ENCODE measurements at places on chromosomes 4 and X.

- no peak for DNase-seq
Measured at GRCh38 chr4:118124997-118125396, 90.7 kb downstream of the NDST3 start.

DNA sequence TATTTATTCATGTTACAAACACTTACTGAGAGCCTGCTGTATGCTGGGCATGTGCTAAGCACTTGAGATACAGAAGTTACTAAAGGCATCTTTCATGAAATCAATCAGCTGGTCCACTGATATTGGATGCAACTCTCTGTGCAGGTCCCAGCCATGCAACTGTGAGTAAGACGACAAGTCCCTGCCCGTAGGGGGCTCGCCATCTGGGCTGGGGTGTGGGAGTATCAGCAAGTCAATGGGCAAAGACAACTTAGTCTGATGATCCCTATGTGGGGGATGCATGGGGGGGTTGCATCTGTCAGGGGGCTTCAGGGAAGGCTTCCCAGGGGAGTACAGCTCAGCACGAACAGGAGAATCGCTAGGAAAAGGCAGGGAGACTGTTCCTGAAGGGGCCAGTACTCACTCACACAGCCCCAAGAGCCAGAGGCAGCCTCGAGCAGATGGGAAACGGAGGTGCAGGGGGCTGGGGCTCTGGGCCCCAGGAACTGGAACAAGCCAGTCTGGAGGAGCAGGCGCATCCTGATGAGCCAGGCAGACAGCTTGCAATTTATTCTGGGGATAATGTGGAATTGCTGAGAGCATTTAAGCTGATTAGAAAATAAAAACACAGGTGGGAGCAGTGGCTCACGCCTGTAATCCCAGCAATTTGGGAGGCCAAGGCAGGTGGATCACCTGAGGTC is 40.2 kb downstream of the CRMP1 start:
- no peak for DNase-seq

- DNase-seq: no peak
Measured at GRCh38 chr4:56762484-56763250, 58.8 kb downstream of the SPINK2 start.

GRCh38 chrX:71556036-71556435 is 22.2 kb upstream of the GCNA start:
- DNase-seq: no peak

- DNase-seq: peak; percentile 77
Measured at GRCh38 chr4:2042204-2042946, 16.8 kb upstream of the NAT8L start.

DNA sequence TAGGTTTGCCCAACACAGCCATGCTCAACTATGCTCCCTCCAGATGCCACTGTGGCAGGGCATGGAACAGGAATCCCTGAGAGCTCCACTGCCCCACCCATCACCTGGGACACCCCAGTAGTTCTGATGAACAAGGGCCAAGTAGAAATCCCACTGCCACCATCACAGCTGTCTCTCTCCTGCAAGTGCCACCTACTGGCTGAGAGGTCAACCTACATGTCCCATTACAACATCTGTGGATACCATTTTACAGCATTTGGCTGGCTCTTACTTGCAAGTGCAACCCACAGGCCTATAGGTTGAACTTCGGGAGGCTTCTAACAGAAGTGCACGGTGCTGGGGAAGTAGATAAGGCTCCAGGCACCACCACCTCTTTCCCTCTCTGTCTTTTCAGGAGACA is 142.5 kb downstream of the CXXC4 start:
- no peak for DNase-seq

GRCh38 chr4:16496501-16496900 is 270.2 kb upstream of the TAPT1 start:
- peak; percentile 54 for DNase-seq

GRCh38 chrX:1397441-1398270 is 5.7 kb upstream of the SLC25A6 start:
- no peak for DNase-seq

- DNase-seq: no peak
Measured at GRCh38 chrX:1912193-1912592, 297.3 kb downstream of the ASMT start.

DNA sequence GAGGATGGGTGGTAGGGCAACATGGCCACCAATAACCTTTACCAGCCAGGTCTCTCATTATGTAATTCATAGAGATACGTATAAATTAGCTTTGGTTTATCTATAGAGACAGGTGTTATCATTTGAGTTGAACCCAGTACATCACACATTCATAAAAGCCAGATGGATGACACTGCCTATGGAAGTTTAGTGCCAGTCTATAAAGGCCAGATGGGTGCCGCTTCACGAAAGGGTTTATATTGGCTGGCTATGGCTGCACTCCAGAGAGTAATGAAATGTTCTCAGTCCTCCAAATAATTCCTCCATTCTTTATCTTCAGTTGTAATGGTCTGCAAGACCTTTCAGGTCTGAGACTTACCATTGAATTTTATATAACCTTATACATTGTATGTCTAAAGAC is 331.9 kb upstream of the NR3C2 start:
- DNase-seq: no peak

DNA sequence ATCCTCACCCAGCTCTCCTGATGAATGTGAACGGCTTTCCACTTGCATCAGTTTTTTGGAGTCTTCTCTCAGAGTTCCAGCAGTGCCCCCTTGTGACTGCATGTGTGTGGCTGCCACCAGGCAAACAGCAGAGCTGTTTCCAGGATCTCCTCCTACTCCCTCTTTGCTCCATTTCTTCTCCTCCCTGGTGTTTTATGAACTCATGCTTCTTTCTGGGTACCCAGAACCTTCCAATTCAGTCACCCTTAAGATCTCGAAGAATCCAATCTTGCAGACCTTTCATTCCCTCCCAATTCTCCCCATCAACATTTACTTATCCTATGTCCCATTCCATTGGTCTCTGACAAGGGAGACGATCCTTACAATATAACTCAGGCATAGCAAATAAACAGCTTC is 6.8 kb upstream of the TCEANC start:
- peak; percentile 45 for DNase-seq

- no peak for DNase-seq
Measured at GRCh38 chr4:127448986-127449385, 183.8 kb upstream of the INTU start.

- DNase-seq: no peak
Measured at GRCh38 chr4:120824946-120825345, 97.6 kb downstream of the PRDM5 start.

- peak; percentile 16 for DNase-seq
Measured at GRCh38 chr4:17578482-17578891, 1.5 kb downstream of the LAP3 start.

- peak; percentile 49 for DNase-seq
Measured at GRCh38 chr4:41363384-41363981, 106.8 kb downstream of the UCHL1 start.

DNA sequence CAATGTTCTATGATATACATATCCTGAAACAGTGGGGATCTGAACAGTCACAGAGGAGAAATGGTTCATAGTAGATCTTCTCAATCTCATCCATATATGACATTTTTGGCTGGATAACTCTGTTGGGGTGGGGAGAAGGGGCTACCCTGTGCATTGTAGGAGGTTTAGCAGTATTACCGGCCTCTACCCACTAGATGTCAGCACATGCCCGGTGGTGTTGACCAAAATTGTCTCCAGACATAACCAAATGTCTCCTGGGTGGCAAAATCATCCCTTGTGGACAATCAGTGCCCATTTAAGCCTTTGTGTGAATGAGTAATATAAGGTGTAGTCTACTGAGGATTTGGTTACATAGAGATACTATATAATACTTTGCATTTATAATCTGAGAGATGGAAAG is 89.9 kb downstream of the PLS3 start:
- peak; percentile 29 for DNase-seq

- no peak for DNase-seq
Measured at GRCh38 chr4:173345648-173346047, 11.5 kb upstream of the HMGB2 start.

DNA sequence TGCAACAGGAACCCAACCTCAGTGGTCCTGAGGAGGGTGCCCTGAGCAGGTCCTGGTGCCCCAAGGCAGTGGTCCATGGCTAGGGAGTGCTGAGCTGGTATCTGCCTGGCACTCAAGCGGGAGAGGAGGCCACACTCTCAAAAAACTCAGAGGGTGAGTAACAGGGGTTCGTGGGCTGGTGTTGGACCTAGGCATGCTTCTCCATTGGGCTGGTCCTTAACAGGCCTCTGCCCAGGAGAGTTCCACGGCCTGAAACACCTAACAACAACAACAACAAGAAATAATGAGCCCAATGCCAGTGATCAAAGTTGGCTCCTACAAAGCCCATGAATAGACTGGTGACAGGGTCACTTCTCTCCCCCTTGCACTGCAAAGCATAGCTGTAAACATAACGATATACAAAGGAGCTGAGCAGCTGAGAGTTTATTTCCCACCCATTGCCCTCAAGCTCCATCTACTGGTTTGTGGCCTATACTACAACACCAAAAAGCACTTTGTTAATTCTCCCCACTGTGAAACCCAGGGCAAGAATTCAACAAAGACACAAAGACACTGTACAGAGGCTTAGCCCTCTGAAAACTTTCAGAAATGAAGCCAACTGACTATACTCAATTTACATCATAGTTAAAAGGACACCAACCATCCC is 736.1 kb upstream of the ADGRL3 start:
- no peak for DNase-seq

- no peak for DNase-seq
Measured at GRCh38 chr4:98359646-98360045, 98.5 kb downstream of the RAP1GDS1 start.

DNA sequence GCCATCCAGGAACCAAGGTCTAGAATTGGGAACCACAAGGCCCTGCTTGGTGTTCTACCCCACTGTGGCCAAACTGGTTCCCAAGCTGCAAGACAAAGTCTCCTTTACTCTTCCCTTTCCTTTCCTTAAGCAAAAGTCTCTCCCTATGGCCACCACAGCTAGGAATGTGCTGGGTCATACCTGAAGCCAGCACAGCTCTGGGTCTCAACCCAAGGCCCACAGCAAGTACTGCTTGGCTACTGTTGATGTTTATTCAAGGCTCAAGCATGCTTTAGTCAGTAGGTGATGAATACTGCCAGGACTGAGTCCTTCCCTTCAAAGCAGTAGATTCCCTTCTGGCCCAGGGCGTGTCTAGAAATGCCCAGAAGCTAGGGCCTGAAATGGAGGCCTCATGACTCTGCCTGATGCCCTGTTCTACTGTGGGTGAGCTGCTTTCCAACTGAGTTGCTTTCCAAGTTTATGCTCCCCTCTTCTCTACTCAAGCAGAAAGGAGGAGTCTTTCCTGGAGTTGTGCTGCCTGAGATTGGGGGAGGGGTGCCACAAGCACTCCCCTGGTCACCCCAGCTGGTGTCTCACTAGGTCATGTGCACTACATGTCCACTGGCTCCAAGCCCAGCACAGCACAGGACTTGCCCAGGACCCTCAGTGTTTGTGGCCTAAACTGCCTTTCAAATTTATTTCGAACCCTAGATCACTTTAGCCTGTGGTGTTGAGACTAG is 44.9 kb downstream of the STAP1 start:
- DNase-seq: no peak

DNA sequence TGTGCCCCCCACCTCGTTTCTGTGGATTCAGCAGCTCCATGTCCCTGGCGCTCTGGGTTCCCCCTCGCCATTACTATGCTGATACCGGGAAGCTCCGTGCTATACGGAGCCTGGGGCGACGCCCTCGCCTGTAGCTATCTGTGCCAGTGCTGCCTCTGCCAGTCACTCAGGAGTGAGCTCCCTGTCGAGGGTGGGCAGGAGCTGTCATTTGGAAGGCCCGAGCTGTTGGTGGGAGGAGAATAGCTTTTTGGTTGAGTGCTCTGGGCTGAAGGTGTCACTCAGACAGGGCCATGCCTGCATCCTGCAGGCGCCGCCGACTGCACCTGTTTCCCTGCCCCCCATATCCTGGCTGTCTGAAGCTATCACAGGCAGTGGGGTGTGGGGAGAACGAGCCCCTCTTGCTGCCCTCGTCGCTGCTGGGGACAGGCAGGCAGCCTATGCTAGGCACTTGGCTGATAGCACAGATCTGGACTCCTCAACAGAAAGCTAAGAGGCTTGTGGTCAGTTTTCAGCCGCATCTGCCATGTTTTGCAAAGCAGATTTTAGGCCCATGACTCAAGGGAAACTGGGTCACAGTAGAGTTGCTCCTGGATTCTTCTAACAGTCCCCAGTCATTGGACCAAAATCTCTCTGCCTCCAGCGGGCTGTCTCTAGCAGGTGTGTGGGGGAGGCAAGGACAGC is 31.8 kb downstream of the CPLX1 start:
- DNase-seq: no peak

GRCh38 chr4:147340111-147340510 is 140.8 kb upstream of the EDNRA start:
- DNase-seq: peak; percentile 69

- no peak for DNase-seq
Measured at GRCh38 chrX:21658746-21659145, 616 bp upstream of the KLHL34 start.

DNA sequence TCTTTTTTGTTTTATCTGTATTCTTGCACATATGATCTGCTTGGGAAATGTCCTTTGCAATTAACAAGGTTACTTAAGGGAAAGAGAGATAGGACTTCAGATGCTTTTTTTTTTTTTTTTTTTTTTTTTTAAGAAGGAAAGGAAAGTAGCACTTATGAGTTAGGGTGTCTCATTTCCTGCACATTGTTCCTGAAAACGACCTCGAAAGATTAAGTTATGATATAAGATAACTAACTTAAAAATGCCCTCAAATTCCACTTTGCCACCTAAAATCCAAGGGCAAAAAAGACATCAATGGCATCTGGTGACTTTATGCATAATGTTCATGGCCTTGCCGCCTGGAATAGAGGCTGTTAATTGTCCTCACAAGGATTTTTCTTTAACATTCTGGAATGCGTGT is 44.9 kb downstream of the PCDH7 start:
- DNase-seq: no peak

DNA sequence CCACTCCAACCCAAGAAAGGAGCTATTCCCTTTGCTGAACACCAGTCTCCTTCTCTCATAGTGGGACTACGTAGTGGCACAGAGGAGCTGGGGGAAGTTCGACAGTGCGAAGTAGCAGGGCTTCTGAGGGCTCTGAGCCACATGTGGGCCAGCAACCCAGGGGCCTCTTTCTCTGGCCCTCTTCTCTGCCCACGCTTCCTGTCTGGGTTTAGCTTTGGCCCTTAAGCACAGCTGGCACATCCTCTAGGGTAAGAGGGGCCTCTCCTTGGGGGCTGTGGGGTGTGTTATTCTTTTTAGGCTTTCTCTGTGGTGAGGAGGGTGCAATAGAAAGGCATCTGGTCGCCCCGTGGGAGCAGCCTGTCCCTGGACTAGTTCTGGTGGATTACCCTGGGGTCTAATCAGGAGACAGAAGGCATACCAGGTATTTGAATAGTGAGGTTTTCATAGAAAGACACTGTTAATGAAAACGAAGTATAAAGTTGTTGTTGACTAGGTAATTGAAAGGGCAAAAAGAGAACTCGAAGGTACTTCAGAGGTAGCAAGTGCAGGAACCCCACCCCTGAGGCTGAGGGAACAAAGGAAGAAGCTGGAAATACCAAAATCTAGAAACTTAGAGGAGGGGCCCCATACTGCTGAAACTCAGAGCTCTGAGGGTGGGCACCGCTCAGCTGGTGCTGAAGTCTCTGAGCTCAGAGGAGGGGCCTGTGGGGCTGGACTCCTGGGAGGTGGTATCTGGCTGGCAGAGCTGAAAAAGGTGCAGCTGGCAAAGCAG is 151.9 kb upstream of the RPS6KA3 start:
- DNase-seq: no peak

GRCh38 chr4:153432965-153433753 is 33.0 kb upstream of the TMEM131L start:
- DNase-seq: peak; percentile 61
